ENCODE measurements at places on chromosomes 6 and 20.
A peak's percentile ranks its signal among the peaks of the same experiment; 100 is the strongest.

DNA sequence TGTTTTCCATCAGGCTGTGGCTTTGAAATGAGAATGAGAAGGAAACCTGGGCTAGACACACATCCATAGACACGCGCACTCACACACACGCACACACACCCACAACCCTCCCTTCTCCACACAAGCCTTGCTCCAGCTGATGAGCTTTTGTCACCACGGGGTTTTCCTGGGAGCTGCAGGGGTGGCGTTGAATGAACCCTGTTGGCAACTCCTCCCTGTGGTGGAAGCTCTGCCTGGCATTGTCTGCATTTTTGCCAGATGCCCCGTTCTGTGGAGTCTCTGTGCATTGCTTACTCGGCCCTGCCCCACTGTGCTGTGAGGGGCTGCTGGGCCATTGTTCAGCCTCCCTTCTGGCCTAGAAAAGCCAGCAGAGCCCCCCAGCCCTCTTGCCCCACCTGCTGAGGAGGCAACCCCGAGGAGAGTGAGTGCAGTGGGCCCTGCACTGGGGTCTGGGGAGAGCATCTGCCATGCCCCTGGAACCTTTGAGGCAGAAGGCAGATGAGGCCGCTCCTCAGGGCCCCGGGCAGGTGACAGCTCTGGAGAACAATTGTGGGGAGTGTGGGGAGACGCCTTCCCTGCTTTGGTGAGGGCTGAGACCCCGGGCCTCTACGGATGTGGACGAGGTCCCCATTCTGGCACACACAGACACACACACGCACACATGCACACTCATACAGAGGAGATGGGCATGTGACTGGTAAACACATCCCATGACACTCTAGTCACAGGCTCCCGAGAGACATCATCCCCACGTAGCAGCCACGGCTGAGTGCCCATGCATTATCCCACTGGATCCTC, 9.9 kb downstream of the ADIG start:
- DNase-seq = no peak

GRCh38 chr20:47694021-47694818, 91.1 kb downstream of the SULF2 start:
- no peak for DNase-seq

- DNase-seq = no peak
Observed at GRCh38 chr6:135506270-135506997, 8.9 kb upstream of the AHI1 start.

- no peak for DNase-seq
Observed at GRCh38 chr6:130434174-130434873, 68.5 kb downstream of the TMEM200A start.

DNA sequence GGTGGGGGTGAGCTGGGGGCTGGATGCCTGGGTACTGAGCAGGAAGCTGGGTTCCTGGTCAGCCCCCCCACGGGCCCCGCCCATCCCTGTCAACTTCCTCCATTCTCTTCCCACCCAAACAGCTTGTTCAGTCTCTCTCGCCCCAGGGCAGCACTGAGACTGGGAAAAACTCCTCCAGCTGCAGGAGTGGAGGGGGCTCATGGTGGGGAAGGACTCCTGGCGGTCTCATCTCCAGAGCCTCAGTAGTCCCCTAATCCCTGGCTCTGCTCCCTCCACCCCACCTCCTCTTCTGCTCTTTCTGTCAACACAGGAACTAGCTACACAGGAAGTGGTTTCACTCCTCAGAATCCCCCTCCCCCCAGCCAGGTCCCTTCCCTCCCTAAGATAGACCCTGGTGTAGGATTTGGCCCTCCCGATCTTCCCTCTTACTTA, at the start of gene GPSM3:
Gene GPSM3, minus strand, starts transcription at position 36 of the 432 bp plus-strand sequence. CDS start 130 bp downstream, outside the sequence.
- no peak for DNase-seq

GRCh38 chr6:6583836-6584235, 4.7 kb upstream of the LY86 start:
- no peak for DNase-seq

DNA sequence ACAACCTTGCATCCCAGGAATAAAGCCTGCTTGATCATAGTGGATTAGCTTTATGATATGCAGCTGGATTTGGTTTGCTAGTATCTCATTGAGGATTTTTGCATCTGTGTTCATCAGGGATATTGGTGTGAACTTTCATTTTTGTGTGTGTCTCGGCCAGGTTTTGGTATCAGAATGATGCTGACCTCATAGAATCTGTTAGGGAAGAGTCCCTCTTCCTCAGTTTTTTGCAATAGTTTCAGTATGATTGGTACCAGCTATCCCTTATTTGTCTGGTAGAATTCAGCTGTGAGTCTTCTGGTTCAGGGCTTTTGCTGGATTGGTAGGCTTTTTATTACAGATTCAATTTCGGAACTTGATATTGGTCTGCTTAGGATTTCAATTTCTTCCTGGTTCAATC, 132.5 kb downstream of the ZFAND3 start:
- no peak for DNase-seq

- DNase-seq = no peak
Observed at GRCh38 chr6:37650071-37650481, 47.6 kb downstream of the MDGA1 start.

GRCh38 chr6:12891595-12891994, 175.0 kb downstream of the PHACTR1 start:
- no peak for DNase-seq

DNA sequence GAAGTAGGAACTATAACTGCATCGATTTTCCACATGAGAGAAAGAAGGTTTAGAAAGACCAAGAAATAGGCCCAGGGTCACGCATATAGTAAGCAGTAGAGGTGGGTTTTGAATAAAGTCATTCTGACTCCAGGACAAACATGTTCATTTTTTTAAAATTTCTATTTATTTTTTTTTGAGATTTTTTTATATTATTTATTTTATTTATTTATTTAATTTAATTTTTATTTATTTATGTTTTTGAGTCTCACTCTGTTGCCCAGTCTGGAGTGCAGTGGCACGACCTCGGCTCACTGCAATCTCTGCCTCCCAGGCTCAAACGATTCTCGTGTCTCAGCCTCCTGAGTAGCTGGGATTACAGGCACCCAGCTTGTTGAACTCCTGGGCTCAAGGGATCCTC, 13.2 kb upstream of the SEC63 start:
- DNase-seq = no peak

- no peak for DNase-seq
Observed at GRCh38 chr6:55141611-55142010, 32.7 kb upstream of the HCRTR2 start.

- no peak for DNase-seq
Observed at GRCh38 chr6:11711984-11712711, 66.5 kb downstream of the ADTRP start.

DNA sequence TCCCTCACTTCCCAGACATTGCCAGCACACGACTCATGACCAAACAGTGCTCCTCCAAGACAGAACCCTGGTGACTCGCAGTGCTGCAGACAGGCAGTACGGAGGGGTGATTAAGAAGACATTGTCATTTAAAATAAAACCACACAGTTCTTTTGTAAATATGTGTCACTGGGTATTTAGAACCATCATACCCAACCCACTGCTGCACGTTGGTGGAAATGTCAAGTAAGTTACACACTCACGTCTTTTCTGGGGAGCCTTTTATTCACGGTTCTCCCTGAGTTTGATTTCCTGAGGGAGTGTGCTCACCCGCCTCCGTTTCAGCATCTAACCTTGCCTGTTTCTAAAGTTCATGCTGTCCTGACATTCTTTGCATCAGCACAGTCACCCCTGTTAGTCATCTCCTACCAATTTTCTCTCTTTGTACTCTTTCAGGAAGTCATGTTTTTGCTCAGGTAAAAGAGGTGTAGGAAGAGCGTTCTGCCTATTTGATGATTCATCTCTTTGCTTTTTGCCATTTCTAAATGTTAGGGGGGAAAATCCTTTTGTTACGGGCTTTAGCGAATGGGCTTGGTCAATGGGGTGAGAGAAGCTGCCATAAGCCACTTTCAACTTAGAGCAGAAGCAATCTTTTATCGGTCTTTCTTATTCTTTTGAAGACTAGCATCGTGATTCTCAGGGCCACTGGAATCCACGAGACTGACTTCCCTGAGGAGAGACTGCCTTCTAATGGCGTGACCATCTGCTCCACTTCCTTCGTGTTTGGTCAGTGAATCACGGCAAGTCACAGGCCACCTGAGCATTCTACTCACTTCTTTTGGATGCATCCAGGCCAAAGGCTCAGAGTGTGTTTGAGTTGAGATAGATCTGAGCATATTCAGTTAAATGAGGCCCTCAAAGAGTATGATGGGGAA, 512.8 kb upstream of the JARID2 start:
- no peak for DNase-seq

- no peak for DNase-seq
Observed at GRCh38 chr6:157217894-157218370, 105.4 kb downstream of the TMEM242 start.

GRCh38 chr6:20168690-20169089, 43.6 kb downstream of the MBOAT1 start:
- no peak for DNase-seq

- no peak for DNase-seq
Observed at GRCh38 chr6:158808941-158809678, 10.1 kb downstream of the EZR start.

GRCh38 chr20:37316116-37316774, 26.8 kb downstream of the MANBAL start:
- no peak for DNase-seq

GRCh38 chr6:128415387-128415786, 105.0 kb downstream of the PTPRK start:
- DNase-seq = no peak

DNA sequence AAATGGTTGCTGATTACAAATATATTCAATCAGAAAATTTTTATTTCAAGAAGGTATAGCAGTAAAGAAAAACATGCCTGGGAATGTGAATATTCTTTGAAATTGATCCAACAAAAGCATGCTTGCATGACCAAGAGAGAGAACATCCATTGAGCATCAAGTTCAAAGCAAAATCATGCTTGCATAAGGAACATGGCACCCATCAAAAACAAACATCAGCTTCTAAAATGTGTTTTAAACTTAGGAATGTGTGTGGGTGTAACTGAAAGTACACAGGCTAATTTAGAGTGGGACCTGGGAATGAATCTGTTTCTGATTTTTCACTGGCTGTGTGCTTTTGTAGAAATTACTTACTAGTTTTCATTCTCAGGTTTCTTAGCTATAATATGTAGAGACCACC, 5.6 kb downstream of the SLC17A5 start:
- DNase-seq = no peak

DNA sequence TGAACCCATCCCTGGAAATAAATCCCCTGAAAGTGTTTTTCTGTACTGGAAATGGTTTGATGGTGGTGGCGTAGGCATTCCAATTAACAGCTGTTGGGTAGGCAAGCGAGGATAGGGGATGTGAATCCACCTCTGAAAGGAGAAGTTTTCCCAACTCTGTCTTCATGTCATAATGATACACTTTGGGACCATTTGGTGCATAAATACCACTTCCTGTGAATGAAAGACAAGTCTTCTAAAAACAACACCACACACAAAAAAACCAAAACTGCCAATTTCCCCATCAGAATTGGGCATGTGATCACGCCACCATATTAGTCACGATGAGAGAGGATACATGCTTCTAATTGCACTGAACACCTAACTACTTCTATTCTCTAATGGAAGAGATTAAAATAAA, 6.4 kb downstream of the VNN2 start:
- DNase-seq = no peak

- DNase-seq = no peak
Observed at GRCh38 chr6:13711324-13711732, 307 bp downstream of the RANBP9 start.

GRCh38 chr6:108541843-108542759, 18.6 kb upstream of the FOXO3 start:
- peak; percentile 55 for DNase-seq
